ENCODE measurements at places on chromosomes 1 and 21.

DNA sequence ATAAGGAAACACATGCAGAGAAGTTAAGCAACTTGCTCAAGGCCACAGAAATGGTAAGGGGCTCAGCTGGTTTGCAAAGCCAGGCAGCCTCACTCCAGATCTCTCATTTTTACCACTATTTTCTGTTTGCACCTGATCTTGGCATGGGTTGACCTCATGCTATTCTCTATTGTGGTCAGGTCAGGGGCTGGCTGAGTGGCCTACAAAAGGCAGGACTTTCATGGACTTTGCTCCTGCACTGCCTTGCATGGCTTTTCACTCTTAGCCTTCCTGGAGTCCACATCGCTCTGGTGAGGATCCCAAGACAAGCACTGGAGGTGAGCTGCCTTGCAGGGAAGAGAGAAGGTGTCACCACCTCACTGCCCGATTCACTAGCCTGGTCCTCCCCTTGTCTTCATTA is 56.8 kb upstream of the CSF3R start:
- no peak for DNase-seq

DNA sequence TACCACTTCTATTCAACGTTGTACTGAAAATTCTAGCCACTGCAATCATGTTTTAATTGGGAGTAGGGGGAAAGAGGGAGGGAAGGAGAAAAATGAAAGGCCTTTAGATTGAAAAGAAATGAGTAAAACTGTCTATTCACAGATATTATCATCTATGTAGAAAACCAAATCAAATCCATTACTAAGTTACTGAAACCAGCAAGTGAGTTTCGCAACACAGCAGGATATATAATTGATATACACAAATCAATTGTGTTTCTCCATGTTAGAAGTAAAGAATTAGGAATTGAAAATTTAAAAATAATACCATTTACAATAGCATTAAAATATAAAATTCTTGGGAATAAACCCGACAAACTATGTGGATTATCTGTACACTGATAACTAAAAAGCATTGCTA is 19.2 kb downstream of the SFT2D2 start:
- DNase-seq: no peak

- no peak for DNase-seq
These were observed 278.3 kb upstream of the NRIP1 start for GRCh38 chr21:15343066-15343465.

GRCh38 chr1:229102741-229103391 is 168.0 kb upstream of the RAB4A start:
- DNase-seq: no peak

GRCh38 chr21:18041012-18041411 is 203.6 kb upstream of the CHODL start:
- no peak for DNase-seq

DNA sequence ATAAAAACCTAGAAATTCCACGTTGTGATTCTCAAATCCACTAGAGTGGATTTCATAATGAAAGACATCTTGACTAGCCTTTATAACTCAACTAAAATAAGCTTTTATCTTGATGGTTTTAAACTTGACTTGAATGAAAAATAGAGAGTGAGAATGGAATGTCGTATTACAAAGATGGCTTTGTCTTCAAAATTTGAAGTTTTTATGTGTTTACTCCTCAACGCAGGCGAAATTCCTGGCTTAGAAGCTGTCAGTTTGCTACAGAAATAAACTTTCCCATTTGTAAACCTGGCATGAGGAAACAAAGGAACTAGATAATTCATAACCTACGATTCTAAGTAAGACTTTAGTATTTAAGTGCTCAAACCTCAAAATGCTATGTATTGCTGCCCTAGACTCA is 90.0 kb upstream of the KRTAP19-8 start:
- no peak for DNase-seq
